ENCODE measurements at places on chromosomes 13 and 19.

GRCh38 chr13:93730780-93731179 lies 504.2 kb downstream of the GPC6 start:
- DNase-seq, result no peak

DNA sequence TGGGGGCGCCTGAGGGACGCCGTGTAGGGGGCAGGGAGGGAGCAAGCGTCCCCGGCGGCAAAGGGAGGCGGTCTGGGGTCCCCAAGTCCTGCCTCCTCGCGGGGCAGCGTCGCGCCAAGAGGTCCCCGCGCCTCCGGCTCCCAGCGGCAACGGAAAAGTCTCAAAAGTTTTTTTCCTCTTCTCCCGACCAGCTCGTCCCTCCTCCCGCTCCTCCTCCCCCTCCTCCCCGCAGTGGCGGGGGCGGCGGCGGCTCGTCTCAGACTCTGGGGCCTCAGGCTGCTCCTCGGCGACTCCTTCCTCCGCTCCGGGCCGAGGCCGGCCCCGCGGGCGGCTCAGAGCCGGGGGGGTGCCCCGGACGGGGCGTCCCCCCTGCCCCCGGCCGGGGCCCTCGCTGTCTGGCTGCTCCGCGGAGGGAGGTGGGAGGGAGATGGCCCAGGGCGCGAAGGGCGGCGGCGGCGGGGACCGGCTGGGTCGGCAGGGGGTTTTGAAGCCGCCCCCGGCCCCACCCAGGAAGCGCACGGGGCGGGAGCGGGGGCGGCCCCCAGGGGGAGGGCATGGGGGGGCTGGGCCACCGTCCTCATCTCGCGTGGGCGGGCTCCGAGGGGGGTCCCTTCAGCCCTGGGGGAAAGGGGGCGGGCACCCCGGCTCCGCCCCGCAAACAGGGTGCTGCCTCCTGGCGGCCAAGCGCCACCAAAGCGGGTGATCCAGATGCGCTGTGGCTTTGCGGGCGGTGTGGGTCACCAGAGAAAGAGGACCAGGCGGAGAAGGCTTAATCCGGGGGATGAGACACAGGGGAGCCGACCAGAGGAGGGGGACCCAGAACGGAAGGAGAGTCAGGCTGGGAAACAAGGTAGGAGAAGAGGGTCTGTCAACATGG lies at the start of gene TGFB1:
TSS of gene TGFB1 (minus strand) at position 457 of the 877 bp plus-strand sequence. CDS start 878 bp downstream, outside the sequence.
- DNase-seq, result no peak

GRCh38 chr13:100899720-100900316 lies 225.2 kb upstream of the TMTC4 start:
- DNase-seq, result no peak

DNA sequence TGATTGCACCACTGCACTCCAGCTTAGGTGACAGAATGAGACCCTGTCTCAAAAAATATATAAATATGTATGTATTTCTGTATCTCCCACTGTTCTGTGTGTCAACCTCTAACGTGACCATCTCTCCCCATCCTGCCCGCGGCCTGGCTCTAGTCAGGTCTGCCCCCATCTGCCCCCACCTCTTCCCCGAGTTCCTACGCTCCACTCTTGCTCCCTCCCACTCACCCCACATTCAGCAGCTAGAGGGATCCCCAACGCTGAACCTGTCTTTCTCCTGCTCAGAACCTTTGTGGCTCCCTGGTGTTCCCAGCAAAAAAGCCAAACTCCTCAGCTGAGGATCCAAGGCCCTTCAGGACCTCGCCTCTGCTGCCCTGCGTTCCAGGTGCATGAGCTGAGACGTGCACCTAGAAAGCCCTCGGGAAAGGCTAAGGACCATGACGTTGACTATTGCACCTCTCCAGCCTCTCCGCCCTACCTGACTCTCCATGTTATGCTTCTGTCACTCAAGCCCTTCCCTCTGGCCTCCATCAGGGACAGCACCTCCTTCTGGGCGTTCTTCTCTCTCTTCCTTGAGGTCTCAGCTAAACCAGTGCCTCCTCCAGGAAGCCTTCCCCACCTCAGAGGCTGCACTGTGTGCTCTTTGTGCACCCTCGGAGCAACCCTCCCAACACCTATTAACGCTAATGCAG lies 18.1 kb downstream of the AKT2 start:
- no peak for DNase-seq

DNA sequence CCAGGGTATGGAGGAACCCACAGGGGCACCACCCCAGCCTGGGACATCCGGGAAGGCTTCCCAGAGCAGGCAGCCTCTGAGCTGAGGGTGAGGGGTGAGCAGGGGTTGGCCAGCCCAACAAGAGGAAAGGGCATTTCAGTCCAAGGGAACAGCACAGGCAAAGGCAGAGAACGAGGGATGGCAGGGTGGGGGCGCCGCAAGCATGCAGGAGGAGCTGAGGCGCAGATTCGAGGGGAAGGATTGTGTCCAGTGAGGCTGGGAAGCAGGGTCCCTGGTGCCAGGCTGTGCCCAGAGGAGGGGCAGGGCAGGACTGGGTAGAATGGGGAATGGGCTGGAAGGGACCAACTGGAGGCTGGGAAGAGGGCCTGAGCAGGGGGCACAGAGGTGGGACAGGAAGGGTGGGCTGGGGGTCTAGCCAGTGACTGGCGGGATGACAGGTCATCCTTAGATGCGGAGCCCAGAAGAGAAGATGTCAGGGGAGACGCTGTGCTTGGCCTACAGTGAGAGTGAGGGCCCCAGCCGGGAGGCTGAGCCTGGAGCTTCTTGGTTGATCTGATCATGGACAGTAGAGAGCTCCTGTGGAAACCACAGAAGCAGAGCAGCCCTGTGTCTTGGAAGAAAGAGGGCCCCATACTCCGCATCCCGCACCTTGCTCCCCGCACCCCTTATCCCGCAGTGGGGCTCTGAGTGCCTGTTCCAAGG lies 13.6 kb downstream of the EMP3 start:
- no peak for DNase-seq

DNA sequence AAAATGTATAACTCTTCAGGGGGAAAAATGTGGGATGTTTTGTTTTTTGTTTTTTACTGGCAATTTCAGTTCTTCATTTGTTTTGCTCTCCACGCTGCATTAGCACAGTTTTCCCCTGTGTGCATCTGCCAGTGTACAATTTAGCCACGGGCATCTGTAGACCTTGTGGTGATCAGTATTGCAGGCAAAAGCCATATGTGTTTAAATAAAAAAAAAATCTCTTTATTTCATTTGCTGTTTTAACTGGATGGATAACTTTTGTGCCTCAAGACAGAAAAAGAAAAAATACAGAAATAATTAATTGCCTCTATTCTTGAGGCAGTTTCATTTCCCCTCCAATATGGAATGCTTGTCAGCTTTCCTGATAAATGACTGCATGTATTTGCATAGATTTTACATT lies 7.9 kb upstream of the MAB21L1 start:
- no peak for DNase-seq

GRCh38 chr13:40311356-40312101 lies 354.9 kb downstream of the FOXO1 start:
- DNase-seq, result no peak

DNA sequence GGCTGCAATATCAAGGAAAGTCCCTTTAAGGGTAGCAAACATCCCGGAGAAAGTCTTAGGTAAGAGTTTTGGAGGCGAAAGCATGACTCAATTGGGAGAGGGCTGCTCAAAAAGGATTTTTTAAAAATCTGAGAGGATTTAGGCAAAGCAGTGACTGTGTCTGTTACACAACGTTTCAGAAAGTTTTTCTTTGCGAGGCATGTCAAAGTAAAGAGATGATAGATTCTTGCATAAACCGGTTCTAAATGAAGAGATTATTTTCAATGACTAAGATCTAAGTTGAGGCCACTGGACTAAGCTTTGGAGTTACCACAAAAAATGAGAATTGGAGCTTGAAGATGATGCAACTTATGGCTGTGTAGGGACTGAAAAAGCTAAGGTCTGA lies 43.7 kb upstream of the ENOX1 start:
- no peak for DNase-seq

DNA sequence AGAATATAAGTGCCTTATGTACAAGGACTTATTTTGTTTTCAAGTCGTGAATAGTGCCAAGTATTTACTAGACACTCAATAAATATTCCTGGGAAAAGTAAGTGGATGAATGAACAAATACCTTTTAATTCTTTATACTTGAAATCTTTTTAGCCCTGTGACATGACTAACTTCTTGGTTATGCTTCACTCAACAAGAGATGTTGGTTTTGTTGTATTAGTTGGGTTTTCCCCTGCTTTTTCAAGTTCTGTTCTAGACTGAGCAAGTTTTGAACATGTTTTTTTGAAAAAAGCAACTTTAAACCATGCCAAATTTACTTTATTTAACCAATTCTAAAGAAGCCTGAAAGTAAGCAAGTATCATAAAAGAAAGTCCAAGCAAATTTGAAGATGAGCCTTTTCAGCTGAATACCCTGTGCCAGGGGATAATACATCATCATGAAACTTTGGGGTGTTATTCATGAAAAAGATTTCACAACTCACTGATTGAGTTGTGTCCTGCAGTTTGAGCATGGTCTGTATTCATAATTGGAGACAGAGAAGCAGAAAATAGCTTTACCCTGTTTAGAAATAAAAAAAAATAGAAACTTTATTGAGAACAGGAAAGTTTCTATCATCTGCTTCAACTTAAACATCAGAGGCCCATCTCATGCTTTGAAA lies 11.1 kb downstream of the LMO7 start:
- DNase-seq, result no peak

DNA sequence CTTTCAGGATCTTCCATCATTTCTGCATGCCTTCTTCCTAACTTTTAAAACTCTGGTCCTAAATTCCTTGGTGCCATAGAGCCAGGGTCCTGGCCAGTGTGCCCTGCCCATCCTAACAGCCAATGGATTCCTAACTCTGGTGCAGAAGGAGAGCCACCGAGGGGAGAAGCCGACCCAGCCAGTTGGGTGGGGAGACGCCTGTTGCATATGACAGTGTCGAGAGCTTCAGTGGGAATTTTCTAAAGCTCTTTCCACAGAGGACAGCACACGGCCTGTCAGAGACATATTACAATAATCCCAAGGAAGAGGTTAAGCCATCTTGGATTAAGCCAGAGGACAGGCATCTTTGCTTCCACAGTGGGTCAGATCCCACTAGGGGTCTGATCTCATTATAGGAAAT lies 180.4 kb downstream of the ZNF536 start:
- no peak for DNase-seq

DNA sequence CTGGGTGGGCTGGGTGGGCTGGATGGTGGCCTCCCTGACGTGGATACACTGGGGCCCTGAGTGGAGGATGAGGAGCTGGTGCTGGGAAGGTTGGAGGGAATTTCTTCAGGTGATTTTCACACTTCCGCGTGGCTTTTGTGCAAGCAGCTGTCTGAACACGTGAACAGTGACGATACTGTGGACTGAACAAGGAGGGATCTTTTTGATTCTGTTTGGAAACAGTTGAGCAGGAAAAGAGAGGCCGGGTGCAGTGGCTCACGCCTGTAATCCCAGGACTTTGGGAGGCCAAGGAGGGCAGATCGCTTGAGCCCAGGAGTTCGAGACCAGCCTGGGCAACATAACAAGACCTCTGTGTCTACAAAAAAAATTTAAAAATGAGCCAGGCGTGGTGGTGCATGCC lies 9.1 kb upstream of the GTF2F1 start:
- no peak for DNase-seq

DNA sequence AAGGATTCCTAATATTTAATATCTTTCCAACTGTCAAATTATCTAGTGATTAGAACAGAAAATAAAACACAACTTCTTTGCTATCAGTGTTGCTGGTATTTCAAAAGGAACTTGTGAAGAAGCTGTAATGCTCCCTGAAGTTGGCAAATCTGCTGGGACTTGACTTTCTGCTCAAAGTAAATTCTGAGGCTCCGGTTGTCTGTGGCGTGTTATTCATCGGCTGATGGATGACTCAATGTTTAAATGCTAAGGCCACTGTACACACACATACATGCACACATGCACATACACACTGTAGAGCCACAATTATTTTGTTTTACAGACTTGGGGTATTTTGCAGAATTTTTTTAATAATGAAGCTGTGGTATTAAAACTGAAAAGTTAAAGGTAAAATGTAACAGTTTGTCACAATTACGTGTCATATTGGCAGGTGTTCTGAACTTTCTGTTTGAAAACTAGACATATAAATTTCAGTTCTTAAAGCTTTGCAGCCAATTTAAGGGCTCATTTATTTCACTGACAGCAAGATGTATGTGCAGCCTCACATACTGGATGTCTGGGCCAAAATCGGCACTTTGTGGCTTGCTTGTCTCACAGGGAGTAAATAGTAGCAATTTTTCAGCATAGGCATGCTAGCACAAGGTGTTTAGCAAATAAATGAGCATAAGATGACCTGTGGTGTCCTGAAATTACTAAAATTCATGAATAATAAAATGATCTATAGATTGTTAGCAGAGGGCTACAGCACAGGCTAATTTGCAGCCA lies 1691.7 kb upstream of the PCDH20 start:
- DNase-seq, result no peak

DNA sequence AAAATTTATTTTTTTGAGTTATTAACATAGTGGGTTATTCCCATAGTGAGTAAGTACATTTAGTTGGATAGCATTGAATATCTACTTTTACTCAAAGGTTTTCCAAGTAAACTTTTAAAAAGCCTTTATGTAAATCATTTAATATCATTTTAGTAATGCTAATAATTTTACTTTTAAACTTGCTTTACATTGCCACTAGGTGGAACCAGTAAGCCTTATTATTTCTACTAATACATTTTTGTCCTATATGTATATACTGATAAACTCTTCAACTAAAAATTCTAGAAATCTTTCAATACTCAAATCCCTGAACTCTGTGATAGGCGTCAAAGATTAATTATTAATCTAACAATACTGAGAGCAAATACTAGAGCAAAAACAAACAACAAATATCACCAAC lies 1709.2 kb upstream of the PCDH20 start:
- DNase-seq, result no peak

GRCh38 chr13:79604752-79605151 lies 123.8 kb downstream of the NDFIP2 start:
- DNase-seq, result no peak

DNA sequence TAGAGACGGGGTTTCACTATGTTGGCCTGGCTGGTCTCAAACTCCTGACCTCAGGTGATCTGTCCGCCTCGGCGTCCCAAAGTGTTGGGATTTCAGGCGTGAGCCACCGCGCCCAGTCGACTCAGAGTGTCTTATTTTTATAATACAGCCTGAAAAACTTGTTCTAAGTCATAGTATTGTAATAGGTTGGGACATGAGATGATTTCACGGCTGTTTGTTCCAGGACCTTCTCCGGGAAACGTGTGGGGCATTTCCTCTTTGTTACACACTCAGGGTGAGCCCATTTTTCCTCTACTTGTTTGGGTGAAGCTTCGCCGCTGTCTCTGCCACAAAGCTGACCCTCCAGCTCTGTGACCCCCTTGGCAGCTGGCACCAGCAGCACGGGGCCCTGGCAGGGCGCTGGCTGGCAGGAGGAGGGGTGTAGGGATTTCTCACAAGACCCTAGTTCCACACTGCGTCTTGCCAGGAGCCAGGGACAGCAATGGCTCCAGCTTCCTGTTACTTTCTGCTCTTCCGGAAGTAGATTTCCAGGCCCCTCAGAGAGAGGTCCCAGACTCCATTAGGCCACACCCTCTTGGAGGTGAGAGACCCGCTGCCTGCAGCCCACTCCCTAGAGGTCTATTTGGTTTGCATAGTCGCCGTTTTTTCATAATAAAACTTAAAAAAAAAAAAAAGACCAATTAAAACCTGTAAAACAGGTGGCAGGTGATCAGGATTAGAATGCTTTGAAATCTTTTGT lies 15.6 kb downstream of the FGF21 start:
- DNase-seq, result no peak

GRCh38 chr13:102954350-102954749 lies 108.5 kb downstream of the ERCC5 start:
- no peak for DNase-seq
